ENCODE measurements at places on chromosomes 4 and X.

DNA sequence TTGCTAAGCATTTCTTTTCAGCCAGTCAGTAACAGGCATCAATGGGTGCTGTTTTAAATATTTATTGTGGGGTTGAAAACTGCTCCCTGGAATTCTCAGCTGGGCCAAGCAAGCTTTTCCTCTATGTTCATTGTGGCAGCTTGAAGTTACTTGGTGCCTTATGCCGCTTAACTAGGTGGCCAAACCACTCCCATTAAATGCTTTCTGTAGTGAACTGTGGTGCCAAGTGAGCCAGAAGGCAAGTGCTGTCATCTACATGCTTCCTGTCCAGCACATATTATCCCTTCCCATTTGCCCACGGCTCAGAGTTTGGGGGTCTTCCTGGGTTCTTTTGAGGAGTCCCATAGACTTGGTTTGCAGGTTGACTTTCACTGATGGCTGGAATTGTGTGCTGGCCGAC lies 64.8 kb downstream of the TAB3 start:
- no peak for DNase-seq

GRCh38 chr4:42310806-42311205 lies 86.5 kb upstream of the SHISA3 start:
- DNase-seq: no peak

- no peak for DNase-seq
Measured at GRCh38 chr4:7771541-7772507, 167.8 kb downstream of the AFAP1 start.

- no peak for DNase-seq
Measured at GRCh38 chrX:151370906-151371305, 26.1 kb upstream of the VMA21 start.

DNA sequence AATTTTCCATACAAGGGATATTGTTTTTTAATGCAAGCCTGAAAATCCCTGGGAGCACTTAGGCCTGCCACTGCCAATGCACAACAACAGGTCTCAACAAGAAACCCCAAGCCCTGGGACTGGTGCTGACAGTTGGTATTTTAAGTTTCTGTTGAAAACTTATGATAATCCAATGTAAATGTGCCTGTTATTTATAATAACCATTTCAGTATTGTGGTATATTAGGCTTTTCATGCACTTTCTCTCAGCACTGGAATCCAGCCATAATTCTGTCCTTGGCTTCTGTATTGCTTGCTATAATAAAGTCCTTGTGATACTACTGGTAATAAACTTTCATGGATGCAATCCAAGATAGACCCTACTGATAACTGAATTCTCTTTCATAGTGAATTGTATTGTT lies 218.9 kb downstream of the PCDH7 start:
- no peak for DNase-seq

DNA sequence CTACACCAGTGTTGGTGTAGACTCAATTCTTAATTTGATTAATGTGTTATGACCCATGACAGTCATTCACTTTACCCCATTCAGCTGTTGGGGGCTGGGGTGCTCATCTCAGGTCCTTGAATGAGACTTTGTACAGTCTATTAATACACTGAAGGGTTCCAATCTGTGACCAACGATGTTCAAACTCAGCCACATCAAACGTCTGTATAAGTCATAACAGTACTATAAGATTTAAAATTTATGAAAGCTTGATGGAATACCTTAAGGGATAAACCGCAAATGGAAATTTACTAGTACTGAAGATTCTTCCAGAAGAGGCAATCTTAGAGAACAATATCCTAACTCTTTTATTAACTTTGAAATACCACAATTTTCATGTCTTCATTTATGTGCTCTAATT lies 33.7 kb downstream of the REST start:
- no peak for DNase-seq

GRCh38 chr4:153916273-153916755 lies 127.4 kb upstream of the SFRP2 start:
- peak; percentile 41 for DNase-seq

- no peak for DNase-seq
Measured at GRCh38 chrX:80550722-80551121, 130.5 kb downstream of the TENT5D start.

DNA sequence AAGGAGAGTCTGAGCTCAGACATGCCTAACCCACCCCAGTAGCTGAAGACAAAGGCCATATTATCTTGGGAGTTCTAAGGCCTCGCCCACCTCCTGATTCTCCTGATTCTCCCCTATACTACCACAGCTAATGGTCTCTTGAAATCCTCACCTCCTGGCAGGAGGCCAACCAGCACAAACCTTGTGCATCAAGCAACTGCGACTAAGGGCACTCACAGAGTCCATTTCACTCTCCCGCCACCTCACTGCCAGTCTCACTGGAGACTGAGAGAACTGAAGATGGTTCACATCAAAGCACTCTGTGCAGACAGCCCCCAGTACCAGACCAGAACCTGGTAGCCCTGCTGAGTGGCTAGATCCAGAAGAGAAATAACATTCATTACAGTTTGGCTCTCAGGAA lies 102.1 kb upstream of the KLF8 start:
- no peak for DNase-seq

DNA sequence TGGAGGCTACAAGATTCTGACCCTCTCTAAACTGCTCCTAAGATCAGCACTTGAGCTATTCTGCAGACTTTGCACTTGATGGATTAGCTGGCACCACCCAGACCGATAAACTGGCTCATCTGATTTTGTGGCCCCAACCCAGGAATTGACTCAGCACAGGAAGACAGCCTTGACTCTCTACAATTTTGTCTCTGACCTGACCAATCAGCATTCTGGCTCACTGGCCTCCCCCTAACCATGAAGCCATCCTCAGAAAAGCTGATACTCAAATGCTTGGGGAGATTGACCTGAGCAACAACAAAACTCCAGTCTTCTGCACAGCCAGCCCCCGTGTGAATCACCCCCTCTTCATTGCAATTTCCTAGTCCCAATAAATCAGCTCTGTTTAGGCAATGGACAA lies 195.4 kb upstream of the PPP1R2C start:
- DNase-seq: no peak

DNA sequence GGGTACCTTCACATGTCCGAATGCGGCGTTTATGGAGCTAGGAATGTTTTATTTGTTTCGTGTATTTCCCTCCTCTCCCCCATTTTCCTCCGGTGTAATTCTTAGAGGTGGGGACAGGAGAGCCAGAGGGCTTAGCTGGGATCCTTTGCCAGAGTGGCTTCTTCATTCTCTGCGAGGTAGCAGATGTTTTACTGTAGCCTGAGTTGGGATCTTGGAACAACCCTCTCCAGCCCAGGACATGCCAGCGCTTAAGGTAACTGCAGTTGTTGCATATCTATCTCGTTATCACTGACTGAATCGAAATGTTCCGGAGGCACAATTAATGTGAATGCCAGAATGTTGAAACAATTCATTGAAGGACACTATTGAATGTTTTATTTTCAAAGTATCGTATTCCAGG lies 59.0 kb upstream of the DYNLT3 start:
- no peak for DNase-seq

DNA sequence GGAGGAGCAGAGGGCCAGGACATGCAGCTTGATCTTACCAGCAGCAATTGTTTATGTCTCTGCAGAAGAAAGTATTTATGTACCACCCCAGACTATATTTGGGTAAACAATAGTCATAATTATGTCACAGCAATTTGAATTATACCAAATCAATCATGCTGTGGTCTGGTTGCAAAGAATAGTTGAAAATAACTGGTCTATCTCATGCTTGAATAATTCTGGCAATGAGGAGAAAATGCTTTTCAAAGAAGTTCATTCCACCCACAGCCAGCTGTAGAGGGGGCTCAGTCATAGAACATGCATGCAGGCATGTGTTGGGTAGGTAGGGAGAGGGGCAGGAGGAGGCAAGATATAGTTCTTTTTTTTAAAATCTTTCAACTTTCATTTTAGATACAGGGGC lies 399.2 kb downstream of the IL15 start:
- no peak for DNase-seq

GRCh38 chrX:27086237-27086636 lies 376.9 kb downstream of the PPP4R3C start:
- DNase-seq: no peak

DNA sequence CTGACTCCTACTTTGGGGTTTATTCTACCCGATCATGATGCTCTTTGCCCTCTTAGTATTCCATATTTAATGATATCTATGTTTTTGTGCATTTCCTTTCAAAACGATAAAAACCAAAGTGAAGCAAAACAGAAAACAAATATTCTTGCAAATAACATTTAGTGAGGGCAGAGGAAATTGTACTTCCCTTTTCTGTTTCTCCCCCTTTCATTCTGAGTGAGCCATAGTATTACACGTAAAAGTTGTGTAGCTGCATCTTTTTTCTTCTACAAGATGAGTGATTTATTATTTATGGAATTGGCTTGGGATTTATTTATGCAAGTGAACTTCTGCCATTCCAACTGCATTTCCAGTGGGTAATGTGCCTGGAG lies 109.9 kb downstream of the AFF2 start:
- no peak for DNase-seq

DNA sequence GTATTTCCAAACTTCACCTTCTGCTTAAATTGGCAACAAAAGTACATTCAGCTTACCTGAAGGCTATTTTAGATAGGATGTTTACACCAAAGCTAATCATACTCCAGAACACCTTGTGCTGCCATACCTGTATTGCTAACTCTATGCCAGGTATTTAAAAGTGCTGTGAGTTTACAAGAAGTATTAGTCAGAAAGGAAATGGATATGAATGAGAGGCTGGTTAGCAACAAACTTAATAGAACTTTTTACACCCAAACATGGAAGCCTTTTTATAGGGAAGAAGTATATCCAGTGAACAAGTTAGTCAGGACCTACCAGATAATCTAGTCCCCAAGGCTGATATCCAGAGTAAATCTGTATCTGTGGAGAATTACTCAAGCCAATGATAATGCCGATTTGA lies 131.2 kb upstream of the SPRY1 start:
- no peak for DNase-seq

- DNase-seq: peak; percentile 9
Measured at GRCh38 chr4:123564758-123565346, 168.3 kb downstream of the SPRY1 start.

DNA sequence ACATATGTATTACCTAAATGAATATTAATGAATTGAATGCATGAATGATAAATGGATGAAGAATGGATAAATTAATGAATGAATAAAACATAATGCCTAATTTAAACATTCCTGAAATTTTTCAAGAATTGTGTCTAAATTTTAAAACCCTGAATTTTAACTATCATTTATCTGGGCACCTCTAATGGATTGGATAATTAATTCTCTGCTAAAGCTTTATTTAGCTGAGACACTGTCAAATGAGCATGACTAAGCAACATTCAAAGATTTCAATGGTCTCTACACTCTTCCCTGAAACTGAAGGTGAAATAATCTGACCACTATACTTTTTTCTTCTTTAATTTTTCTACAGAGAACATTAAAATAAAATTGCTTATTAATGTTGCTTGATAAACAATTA lies 1197.7 kb downstream of the C4orf33 start:
- no peak for DNase-seq

- DNase-seq: no peak
Measured at GRCh38 chrX:28586981-28587551, at the start of gene IL1RAPL1. Gene IL1RAPL1, plus strand, starts transcription at chrX:28587446.

- no peak for DNase-seq
Measured at GRCh38 chr4:189787216-189788031, 153.2 kb upstream of the FRG1 start.

- no peak for DNase-seq
Measured at GRCh38 chr4:119138046-119138445, 2.4 kb downstream of the MYOZ2 start.

DNA sequence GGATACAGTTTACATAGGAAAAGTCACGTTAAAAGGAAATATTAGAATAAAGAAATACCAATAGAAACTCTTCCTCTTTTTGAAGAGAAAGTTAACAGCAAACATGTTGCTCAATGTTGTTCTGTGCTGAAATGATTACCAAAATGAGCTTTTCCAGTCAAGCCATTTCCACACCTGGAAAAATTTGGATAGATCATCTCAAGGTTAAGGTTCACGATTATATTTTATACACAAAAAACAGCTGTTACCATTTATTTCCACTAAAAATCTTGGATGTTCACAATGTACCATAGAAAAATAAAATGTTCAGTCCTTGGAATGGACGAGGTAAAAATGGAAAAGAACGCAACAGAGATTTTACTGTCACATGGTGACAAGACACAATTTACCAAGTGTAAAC lies 218.7 kb downstream of the SCFD2 start:
- DNase-seq: no peak

GRCh38 chr4:12723849-12724447 lies 760.2 kb downstream of the RAB28 start:
- DNase-seq: no peak

DNA sequence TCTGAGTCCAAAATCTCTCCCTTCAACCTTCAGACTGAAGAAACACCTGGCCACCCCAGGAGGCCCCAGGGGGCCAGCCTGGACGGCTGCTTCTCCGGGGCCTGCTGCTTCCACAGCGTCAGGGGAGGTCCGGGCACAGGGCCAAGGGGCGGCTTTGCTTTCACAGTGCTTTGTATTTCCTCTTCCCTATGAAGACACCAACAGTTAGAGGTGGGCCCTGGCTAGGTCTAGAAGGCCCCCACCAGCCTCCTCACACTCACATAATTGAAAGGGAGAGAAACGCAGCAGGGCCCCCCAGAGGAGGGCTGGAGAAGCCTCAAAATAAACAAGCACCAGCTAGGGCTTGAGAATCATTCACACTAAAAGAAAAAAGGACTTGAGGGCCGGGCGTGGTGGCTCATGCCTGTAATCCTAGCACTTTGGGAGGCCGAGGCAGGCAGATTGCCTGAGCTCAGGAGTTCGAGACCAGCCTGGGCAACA lies 17.8 kb downstream of the SCD5 start:
- no peak for DNase-seq

DNA sequence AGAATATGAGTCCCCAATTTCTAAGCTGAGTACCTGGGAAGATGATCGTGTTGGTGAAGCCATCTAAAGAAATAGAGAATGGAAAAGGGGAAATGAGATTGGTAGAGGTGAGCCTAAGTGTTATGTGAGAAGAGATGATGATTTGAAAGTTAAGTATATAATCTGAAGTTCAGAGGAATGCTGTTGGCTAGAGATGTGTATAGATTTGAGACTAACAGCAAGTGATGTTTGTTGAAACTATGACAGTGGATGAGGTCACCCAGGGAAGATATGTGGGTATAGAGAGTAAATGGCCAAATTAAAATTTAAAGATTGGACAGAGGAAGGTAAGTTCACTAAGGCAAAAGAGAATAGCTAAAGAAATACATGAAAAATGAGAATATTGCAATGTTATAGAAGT lies 324.2 kb downstream of the MAPK10 start:
- no peak for DNase-seq

GRCh38 chr4:90842960-90843359 lies 715.8 kb downstream of the CCSER1 start:
- no peak for DNase-seq

GRCh38 chr4:55865228-55865806 lies 11.9 kb downstream of the EXOC1 start:
- DNase-seq: no peak

Data from activated CD4-positive, alpha-beta T cell treated with anti-CD3 and anti-CD28 coated beads for 24 hours (primary cell).